ENCODE measurements at places on chromosomes 6 and 20.

DNA sequence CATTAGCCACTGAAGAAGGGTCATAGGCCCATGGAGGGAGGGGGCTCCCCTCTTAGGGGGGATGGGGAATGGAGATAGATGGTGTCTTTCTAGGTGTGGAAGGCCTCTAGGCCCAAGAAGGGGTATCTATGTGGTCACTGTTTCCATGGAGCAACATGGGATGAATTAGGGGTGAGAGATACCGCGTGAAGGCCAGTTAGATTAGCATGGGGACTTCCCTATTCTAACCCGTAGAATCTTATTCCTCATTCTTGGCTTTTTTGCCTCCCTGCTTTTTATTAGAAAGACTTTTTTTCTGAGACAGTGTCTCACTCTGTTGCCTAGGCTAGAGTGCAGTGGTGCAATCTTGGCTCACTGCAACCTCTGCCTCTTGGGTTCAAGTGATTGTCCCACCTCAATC, 3.2 kb downstream of the RAB44 start:
- peak; percentile 58 for DNase-seq

GRCh38 chr6:142841915-142842314, 103.1 kb downstream of the HIVEP2 start:
- DNase-seq = no peak

DNA sequence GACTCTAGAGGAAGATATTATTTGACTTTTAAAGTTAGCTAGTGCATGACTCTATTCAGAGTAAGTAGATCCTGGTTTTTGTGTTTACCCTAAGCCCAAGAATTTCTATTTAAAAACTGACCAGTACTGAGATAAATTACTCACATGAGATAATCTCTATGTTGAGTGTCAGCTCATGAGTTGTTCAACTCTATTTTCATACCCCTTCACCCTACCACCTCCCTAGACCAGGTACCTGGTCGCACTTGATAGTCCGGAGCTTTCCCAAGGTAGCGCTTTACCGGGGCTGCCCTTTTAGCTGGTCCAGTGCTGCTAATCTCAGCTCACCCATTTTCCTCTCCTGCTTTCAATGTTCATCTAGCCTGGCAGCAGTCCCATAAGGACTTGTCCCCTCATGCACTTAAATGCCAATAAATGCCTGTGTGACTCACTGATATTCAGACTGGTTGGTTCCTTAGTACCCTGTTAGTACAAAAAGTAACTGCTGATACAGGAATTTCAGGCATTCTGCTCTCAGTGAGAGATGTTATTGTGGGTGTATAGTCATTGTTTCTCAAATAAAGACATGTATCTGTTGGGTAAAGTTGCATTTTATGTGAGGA, 503.9 kb downstream of the ADGRB3 start:
- DNase-seq = no peak

DNA sequence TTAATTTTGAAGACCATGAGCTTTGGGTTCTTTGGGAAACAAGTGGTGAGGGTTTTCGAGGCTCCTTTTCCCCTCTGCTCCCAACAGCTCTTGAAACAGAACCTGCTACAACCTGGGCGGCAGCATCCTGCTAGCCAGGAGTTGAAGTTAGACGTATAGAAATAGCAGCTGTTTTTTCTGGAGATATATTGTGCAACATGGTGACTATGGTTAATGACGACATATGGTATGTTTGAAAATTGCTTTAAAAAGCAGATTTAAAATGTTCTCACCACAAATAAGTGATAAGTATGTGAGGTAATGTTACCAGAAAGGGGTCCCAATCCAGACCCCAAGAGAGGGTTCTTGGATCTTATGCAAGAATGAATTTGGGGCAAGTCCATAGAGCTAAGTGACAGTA, 138.9 kb downstream of the PDE7B start:
- DNase-seq = peak; percentile 59

GRCh38 chr6:170221052-170221752, 69.7 kb downstream of the DLL1 start:
- peak; percentile 46 for DNase-seq

DNA sequence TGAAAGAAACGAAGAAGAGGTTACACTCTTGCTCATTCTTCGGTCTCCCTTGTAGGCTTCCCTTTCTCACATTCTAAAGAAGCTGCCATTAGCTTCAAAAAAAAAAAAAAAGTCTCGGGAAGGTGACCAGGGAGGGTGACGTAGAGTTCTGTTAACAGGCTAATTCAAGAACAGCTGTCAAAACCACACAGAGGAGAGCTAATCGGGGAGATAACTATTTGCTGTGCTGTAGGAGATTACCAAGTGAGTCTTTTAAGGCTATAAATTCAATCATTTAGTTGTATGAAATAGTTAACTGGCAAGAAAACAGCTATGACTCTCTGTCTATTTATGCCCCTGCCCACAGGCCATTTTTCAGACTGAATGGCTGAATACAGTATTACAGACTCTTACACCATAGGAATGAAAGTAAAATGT, 256.8 kb downstream of the SYNE1 start:
- no peak for DNase-seq

DNA sequence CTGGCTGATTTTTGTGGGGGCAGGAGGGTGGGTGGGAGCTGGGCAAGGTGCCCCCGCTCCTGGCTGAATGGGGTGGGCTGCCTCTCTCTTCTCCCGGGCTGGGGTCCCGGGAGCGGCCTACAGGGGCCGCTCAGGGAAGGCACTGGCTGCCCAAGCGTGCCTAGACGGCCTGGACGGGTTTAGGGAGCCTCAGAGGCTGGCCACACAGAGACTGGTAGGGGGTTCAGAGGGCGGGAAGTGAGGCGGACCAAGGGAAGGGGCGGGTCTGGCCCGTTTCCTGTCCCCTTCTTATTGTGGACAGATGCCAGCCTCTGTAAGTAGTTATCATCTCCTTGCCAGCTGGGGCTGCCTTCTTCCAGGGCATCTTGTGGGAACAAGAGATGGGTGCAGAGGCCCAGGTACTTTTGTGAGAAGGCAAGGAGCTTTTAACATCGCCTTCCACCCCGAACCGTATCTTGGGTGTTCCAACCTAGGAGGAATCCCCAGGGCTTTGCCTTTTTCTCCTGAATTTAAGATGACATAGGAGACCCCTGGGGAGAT, 437 bp downstream of the CD40 start:
- peak; percentile 62 for DNase-seq

DNA sequence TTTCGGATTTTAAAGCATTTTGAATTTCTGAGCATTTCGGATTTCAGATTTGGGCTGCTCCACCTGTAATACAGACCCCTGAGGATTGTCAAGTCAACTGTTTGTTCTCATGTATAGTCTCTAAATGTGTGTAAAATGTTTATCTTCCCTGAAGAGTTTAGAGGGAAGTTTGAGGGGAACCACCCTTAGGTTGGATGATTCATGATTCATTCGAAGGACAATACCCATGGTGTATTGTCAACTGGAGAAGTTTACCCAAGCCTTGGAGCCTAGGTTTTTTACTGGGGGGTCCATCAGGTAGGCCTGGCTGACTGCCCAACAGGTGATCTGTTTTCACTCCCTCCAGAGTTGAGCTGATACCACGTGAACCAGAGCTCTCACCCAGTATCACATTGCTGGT, 18.9 kb downstream of the GSTA4 start:
- peak; percentile 74 for DNase-seq

DNA sequence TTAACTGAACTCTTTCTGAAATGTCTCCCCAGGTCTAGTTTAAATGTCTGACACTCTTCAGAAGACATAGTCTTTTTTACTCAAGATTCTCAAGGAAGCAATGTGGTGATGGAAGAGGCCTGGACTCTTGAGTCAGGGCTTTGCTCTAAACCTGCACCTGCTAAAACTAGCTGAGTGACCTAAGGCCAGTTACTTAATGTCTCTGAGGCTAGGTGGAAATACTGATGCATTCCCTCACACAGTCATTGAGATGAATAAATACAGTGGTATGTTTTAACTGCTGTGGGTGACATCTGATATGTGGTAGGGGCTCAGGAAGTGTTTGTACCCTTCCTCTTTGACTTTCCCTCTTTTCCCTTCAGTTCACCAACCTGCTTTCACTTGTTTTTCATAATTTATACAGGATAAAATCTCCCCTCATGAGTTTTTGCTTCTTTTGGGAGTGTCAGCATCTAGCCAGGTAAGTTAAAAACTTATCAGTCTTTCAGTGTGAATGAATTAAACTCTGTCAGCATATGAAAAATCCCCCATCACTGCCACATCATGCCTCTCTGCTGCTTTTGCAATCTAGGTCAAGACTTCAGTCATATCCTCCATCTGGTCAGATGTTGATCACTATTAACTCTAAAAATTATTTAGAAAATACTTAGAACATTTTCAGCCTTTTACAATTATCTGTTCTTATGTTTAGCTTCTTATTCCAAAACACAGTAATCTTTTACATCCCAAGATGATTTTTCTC, 178.7 kb upstream of the TNFAIP3 start:
- no peak for DNase-seq

GRCh38 chr20:21113697-21114096, 7.5 kb upstream of the LINC00237 start:
- DNase-seq = no peak

GRCh38 chr6:17621003-17621402, 20.9 kb downstream of the FAM8A1 start:
- no peak for DNase-seq

DNA sequence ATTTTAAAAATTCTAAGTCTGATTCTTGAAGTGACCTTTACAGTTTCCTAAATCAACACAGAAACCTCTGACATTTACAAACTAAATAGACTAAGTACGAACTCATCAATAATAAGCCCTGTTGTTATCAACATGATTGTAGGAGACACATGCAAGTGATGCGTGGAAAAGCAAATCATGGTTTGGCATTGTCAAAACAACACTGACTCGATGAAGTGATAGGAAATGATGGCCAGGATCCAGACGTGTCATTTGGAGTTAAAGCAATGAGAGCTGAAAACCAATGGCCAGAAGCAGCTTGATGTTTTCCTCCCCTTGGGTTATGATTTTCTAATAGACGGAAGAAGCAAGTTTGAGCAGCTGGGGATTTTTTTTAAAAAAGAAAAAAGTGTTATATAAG, 117.4 kb upstream of the FAM184A start:
- DNase-seq = no peak

GRCh38 chr20:19428324-19428723, 215.9 kb downstream of the SLC24A3 start:
- peak; percentile 93 for DNase-seq

DNA sequence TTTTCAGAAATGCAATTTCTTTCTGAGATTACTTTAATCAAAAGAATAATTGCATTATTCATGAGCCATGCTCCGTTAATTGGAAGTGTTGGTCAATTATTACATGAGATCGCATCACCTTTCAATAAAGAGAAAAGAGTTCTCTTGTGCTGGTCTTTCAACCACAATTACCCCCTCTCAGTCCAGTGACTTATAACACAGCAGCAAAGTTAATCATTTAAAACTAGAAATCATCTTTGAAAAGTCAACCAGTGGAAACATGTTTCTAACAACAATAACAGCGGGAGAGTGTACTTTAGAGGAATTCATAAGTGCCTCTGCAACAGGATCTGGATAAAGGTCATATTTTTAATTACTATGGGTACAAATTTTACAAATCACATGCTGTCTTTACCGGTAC, 384.4 kb upstream of the AGPAT4 start:
- no peak for DNase-seq

DNA sequence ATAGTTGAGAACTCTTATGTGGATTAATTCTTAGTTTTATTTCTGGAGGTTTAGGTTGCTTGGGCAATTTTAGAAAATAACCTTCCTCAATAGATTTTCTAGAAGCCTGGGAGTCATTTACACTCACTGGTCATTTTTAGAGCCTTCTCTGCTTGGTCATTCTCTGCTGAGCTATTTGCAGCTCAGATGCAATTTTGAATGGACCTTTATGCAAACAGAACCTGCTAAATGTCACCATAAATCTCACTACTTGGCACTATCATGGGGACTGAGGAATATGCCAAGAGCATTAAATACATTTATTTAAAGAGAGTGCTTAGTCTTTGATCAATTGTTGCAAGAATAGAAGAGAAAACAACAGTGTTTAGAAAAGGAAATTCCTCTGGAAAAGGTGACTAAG, 154.0 kb downstream of the CLVS2 start:
- DNase-seq = no peak

All from suppressor macrophage treated with lipopolysaccharide for 1 hour (primary cell).